ENCODE measurements at places on chromosomes 12 and 14.
A peak's percentile ranks its signal among the peaks of the same experiment; 100 is the strongest.

- DNase-seq = no peak
Measured at GRCh38 chr12:9123781-9124382, 8.2 kb upstream of the A2M start.

GRCh38 chr12:3545121-3545796 is 54.3 kb downstream of the PRMT8 start:
- DNase-seq = no peak

DNA sequence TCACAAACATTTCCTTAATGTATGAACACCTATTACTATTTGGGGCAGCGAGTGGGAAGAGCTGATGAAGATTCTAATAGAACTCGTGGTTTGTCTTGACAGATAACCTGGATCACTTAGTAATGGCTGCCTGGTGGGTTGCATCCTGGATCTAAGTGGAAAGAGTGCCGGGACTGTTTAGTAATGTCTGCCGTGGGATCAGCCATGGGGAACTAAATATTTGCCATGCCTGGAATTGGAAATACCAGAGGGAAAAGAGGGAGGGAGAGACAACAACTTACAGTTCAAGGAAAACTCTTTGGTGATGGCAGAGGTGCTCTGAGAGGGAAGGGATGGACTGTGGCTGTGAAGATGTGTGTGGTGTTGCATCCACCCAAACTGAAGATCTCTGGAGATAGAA is 21.3 kb upstream of the CCDC63 start:
- DNase-seq = no peak

DNA sequence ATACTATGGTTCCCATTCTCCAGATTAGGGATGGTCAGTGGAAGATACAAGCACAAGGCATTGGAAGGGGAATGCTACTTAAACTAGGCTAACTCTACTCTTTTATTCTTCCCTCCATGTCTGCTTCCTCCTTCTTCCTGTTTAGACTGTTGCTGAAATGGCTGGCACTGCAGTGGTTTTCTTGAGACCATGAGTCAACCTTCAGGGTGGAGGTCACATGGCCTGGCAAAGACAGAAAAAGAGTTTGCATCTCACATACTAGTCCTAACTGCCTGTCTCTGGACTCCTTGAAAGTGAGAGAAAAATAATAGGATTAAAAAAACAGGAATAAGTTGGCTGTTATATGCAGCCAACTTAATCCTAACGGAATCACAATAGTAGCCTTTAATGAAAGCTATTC is 37.0 kb downstream of the ALDH1L2 start:
- DNase-seq = no peak

DNA sequence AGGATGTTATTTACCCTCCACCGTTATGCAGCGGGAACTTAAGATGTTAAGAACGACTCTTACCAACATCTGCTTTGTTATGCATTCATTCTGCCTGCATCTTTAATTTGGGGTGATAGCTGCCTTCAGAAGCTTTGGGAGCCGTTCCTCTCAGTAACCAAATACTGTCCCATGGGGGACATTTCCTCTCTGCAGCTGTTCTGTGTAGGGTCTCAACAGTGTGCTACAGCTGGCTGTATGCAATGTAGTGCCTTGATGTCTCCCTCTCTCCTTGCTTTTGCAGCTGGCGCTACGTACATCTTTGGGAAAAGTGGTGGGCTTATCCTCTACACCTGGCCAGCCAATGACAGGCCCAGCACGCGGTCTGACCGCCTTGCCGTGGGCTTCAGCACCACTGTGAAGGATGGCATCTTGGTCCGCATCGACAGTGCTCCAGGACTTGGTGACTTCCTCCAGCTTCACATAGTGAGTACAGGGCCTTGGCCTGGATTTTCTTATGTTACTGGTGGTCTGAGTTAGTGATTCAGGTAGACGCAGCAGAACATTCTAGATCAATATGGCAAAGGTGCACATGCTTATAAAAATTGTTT is 744.3 kb downstream of the DIO2 start:
- no peak for DNase-seq

GRCh38 chr14:96901227-96901626 is 104.0 kb downstream of the VRK1 start:
- DNase-seq = no peak

DNA sequence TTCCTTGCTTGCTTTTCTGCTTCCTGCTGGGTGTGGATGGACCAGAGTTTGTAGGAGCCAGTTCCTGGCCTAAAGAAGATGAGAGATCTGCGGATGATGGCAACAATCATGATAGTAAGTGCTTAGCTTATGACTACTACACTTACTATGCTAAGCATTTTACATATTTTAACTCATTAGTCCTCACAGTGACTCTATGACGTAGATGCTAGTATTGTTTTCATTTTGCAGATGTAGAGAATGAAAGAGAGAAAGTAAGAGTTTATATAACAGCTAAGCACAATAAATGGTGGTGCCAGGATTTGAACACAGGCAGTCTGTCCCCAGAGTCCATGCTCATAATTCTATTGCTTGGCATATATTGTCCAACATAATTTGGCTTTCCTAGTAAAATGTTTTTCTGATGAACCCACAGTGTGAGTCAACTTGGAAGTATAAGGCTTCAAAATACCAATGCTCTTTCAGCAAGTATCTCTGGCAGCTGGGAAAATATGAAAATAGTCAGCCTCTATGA is 363.2 kb upstream of the DDHD1 start:
- no peak for DNase-seq

DNA sequence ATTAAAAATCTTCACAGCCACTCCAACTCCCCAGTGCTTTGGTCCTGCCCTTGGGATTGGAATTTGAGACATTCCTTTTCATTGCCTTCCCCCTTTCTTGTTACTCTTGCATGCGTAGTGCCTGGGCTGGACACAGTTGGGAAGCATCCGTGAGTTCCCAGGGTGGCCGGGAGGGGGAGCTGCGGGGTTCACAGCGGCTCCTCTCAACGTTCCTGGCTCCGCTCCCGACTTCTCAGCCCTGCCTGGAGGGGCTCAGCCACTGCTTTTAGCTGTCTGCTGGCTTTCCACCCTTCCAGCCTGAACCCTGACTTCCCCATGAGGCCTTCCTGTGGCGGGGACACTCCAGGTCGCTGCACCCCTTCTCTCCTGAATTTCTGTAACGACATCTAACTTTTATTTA is 3.2 kb downstream of the TEX52 start:
- peak; percentile 56 for DNase-seq

DNA sequence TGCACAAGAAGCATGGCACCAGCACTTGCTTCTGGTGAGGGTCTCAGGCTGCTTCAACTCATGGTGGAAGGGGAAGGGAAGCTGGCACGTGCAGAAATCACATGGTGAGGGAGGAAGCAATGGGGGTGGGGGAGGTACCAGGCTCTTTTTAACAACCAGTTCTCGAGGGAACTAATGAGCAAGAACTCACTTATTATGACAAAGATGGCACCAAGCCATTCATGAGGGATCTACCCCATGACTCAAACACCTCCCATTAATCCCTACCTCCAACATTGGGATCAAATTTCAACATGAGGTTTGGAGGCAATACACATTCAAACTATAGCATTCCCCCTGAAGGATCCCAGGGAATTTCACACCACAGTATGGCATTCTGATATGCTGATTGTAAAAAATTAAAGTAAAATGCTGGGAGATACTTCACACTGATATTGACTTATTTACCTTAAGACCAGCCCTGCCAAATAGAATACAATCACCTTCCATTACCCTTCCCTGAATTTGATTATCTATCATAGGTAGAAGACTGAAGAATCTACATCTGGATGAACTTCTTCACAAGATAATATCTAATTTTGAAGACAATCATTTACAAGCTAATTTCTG is 201.7 kb upstream of the PLXNC1 start:
- DNase-seq = no peak

GRCh38 chr12:8475508-8476203 is 19.9 kb downstream of the CLEC6A start:
- no peak for DNase-seq

- DNase-seq = no peak
Measured at GRCh38 chr14:56211084-56211483, 92.9 kb downstream of the PELI2 start.

DNA sequence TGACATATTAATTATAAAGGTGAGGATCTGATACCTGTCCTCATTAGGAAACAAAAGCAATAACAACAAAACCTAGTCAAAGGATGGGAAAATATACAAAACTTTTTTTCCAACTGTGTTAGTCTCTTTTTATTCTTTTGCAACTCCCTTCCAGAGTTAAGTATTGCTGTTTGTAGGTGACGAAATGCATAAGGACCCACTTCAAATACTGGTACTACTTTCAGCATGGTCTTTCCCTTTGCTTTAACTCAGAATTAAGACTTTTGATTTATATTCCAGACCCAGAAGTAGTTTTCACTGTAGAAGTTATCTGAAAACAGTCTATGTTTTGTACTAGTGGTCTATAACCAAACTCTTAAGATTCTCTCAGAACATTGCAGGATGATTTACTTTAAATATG is 34.1 kb upstream of the ABCC9 start:
- no peak for DNase-seq

- no peak for DNase-seq
Measured at GRCh38 chr12:1523558-1524050, 70.8 kb downstream of the FBXL14 start.

- DNase-seq = no peak
Measured at GRCh38 chr14:68041876-68042354, 222.3 kb downstream of the RAD51B start.

DNA sequence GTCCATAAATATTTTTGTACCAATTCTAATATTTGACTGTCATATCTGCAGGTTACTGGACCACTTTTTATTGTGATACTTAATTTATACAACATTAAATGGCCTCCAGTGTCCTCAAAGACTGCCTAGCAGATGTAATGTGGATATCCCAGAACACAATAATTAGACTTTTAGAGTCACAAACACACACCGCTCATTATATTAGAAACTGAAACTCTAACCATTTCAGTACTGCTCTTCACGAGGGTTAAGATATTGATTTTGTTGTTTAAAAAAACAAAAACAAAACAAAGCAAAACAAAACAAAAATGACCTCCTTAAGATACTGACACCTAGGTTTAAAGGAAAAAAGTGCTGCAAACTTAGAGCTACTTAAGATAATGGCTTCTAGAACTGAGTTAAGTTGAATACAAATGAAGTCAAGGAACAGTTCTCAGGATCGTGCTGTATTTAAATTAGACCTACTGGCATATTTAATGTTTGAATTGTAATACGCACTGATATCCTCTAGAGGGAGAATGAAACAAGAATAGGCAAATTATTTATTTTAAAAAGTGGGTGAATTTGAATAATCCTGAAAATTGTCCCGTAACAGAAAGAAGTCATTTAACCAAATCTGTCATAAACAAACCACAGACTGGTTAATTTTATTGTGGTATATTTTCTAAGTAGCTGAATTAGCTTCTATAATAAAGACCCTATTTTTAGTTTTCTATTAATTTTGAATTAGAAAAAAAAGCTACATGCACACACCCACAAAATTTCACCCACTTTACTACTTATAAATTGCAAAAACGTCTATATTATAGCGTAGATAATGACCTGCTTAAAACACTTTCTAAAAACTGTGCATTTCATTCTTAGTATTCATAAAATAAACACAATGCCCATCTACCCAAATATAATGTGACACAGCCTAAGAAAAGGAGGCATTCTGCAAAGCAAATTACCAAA is 395.2 kb upstream of the DCN start:
- peak; percentile 17 for DNase-seq

DNA sequence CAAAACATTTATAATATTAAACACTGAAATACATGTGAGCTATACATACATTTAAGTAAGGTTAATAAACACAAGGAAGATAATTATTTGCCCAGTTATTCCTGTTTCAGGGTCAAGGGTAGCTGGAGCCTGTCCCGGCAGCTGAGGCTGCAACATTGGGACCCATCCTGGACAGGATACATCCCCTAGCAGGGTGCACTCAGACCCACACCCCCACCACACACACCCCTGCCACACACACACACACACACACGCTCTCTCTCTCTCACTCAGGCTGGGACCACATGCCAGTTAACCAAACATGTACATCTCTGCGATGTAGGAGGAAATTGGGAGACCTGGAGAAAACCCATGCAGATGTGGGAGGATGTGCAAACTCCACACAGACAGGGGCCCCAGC is 112.6 kb upstream of the TMCC3 start:
- no peak for DNase-seq

DNA sequence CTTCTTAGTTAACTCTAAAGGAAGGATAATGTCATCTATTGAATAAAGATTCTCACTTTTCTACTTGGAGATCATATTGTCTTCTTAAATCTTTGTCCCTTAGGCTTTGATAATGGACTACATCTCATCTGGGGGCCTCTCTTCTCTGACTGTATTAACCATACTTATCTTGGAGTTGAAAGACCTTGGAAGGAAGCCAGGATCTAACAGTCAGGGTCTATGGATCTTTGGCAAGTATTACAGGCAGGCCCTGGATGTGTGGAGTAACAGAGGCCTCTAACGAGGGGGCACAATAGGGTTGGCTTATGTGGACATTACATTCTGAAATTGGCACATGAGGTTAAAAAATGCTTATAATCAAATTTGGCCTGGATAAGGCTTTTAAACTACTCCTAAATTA is 513.8 kb downstream of the NRXN3 start:
- no peak for DNase-seq

GRCh38 chr12:2194060-2194459 is 141.3 kb downstream of the CACNA1C start:
- DNase-seq = no peak

DNA sequence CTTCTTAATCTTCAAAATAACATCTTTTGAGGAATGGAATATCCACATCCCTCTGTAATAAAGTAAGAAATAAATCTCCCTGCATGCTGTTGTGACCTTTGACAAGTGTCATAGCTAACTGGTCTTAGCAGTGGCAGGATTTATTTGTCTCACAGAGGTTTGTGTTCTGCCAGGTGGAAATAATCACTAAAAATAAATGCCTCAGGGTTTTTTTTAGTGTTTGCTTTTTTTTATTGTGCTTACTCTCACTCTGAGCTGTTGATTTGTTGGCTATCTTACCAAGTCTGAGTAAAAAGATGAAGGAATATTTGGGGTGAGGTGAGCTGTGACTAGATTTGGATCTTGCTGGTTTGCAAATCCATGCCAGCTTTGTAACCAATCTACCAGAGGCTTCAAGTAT is 285.4 kb downstream of the ALG10B start:
- no peak for DNase-seq

GRCh38 chr14:44027397-44027796 is 479.7 kb downstream of the FSCB start:
- no peak for DNase-seq
